A172 (cell line): ENCODE measurements at places on chromosomes 2 and 18.

DNA sequence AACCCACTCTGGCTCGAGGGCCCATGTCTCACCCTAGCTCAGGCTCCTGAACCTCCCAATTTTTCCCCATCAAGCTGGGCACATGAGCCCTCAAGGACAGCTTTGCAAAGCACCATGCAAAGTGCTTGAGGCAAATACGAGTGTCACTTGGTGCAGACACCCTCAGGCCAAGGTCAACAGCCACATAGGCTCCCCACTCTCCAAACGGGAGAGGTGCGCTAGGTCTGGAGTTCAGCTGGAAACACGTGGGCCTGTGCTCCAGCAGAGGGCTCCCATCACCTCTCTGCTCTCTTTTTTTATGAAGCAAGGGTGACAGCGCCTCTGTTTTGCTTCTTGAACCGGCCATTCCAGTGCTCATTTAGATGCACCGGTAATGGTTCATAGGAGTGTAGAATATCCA is 11.9 kb upstream of the ARHGAP25 start:
- no peak for DNase-seq

DNA sequence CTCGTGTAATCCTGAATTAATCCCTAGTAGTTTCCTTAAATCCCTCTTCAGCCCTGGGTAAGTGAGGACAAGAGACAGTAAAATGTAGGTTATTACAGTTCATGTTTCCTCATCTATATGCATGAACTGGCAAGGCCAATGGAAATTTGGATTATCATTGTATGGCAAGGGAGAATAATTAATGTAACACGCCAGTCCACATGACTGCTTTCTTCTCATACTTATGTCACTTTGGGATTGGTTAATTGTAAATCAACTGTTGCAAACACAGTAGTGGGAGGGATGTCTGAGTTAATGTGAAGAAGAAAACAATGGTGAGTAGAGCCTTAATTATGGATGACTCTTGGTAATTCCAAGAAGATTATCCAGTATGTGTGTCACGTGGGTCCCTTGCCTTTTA is 1.7 kb upstream of the SERPINB7 start:
- no peak for DNase-seq

- DNase-seq, result no peak
Measured at GRCh38 chr18:28574175-28574574, 397.2 kb upstream of the CDH2 start.

GRCh38 chr2:44189104-44189503 is 20.4 kb downstream of the PPM1B start:
- no peak for DNase-seq

DNA sequence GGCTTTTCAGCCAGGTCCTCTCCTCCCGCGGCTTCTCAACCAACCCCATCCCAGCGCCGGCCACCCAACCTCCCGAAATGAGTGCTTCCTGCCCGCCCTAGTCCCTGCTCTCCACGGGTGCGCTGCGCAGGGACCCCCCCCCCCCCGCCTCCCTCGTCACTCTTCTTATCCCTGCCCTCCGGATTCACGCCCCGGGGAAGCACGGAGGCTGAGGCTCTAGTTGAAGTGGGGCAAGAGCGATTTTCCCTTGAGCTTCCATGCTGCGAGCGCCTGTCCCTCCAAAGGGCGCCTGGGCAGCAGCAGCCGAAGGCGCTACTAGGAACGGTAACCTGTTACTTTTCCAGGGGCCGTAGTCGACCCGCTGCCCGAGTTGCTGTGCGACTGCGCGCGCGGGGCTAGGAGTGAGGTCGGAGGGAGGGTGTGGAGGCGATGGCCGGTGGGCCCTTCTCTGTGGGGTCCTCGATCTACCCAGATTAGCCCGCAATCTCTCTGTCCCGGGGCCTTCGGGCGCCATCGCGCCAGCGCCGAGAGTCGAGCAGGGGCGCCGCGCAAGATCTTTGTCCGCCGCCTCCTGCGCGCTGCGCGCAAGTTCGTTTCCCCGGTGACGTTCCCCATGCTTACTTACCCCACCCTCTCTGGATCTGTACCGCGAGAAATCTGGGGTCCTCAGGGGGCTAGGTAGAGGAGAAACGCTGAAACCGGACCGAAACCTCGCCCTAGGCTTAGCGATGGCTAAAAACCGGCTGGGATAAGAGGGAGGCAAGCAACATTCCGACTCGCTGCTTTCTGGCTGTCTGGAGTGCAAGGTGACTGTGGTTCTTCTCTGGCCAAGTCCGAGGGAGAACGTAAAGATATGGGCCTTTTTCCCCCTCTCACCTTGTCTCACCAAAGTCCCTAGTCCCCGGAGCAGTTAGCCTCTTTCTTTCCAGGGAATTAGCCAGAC is 677 bp downstream of the GAD1 start:
- DNase-seq, result peak; percentile 26

GRCh38 chr2:174666845-174667244 is 69.2 kb upstream of the WIPF1 start:
- DNase-seq, result no peak

DNA sequence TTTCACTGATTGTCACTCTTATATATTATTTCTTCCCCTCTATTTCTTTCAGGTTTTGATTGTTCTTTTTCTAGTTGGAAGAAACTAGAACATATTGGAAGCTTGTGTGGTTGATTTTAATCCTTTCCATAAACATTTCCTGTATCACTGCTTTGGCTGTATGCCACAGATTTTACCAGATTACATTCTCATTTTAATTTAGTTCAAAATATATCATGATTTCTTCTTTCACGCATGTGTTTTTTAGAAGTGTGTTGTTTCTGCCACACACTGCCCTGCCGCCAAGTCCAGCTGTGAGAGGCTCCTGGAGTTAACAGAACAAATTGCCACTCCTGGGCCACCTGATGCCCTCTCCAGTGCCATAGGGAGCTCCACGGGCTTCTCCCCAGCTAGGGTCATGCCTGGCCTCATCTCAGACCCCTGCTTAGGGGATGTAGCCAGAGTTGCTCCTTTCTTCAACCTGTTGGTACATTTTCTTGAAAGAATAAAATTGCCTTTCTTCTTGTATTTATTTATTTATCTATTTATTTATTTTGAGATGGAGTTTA is 206.2 kb upstream of the COPS8 start:
- no peak for DNase-seq

- DNase-seq, result no peak
Measured at GRCh38 chr2:10517351-10518043, 69.4 kb upstream of the ODC1 start.

DNA sequence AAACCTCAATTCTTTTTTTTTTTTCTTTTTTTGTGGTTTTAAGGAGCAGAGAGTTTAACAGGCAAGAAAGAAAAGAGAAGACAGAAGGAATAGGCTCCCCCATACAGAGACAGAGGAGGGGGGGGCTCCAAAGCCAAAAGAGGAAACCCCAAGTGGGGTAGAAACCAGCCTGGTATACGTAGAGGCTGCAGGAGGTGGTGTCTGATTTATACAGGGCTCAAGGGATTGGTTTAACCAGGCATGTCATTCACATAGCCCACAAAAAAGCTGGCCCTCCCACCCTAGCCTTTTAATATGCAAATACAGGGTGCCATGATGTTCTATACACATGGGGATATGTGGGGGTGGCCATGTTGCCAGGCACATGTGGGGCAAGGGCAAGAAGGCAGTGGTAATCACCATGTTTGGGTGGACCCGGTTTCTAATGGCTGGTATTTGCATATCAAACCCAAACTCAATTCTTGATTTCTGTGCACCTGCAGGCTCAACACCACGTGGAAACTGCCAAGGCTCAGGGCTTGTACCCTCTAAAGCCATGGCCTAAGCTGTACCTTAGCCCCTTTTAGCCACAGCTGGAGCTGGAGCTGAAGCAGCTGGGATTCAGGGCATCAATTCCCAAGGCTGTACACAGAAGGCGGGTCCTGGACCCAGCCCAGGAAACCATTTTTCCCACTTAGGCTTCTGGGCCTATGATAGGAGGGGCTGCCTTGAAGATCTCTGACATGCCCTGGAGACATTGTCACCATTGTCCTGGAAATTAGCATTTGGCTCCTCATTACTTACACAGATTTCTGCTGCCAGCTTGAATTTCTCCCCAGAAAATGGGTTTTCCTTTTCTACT is 170.3 kb downstream of the MAIP1 start:
- DNase-seq, result no peak

- no peak for DNase-seq
Measured at GRCh38 chr18:24053211-24053610, 38.7 kb downstream of the TTC39C start.

DNA sequence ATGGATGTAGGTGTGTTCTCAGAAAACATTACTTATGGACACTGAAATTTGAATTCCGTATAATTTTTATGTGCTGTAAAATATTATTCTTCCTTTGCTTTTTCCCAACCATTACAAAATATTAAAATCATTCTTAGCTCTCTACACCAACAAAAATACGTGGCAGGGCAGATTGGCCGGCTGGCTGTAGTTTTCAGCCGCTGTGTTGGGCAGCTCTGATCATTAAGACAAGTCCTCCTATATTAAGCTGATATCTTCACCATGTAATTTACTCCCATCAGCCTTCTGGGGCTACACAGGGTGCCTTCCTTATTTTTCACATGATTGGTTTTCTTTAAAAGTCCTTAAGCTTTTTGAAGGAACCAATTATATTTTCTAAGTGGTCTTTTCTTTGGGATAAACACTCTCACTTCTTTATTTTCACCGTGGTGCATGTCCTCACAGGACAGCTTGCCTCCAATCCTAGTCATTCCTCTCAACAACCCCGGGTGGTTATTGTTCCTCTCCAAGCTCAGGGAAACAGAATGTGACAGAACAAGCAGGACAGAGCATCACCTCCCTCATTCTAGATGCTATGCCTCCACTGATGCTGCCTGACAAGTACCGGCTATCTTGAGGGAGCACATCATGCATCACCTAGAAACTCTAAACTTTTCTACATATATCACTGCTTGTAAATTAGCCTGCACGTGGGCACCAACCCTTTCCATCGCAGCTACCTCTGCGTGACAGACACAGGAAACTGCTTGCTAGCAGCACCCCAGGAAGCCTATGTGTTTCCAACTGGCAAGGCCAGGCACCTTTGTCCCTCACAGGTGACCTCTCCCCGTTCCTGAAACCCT is 362.3 kb downstream of the MYCN start:
- DNase-seq, result no peak

- peak; percentile 65 for DNase-seq
Measured at GRCh38 chr2:163345795-163346573, 389.8 kb downstream of the FIGN start.

GRCh38 chr2:88855620-88856408 is 164.3 kb downstream of the RPIA start:
- DNase-seq, result no peak

- DNase-seq, result no peak
Measured at GRCh38 chr18:407626-408224, 92.8 kb downstream of the COLEC12 start.

DNA sequence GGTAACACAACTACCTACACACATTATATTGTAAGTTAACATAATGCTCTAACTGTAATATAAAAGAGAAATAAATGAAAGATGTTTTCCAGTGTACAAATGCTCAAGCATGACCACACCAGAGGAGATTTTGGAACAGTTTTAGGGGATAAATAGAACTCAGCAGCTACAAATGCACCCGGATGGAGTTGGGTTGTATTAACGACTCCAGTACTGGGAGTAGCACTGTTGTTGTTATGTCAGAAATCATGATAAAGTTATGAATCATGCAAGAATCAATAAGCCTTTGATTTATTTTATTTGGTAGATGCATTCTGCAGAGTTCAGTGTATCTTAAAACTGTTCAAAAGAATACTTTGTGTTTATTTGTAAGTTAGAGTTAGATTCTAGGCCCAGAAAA is 126.9 kb downstream of the MAP3K20 start:
- DNase-seq, result no peak

GRCh38 chr2:18312818-18313217 is 247.6 kb downstream of the RDH14 start:
- DNase-seq, result no peak

GRCh38 chr2:241777686-241778627 is 1.3 kb downstream of the GAL3ST2 start:
- DNase-seq, result no peak

- no peak for DNase-seq
Measured at GRCh38 chr2:158716121-158716791, 78.9 kb upstream of the DAPL1 start.

- DNase-seq, result no peak
Measured at GRCh38 chr2:98777076-98777475, 46.1 kb upstream of the MGAT4A start.

GRCh38 chr2:81937944-81938343 is 1633.4 kb upstream of the LRRTM1 start:
- DNase-seq, result no peak

GRCh38 chr2:215970425-215970824 is 42.9 kb downstream of the MREG start:
- no peak for DNase-seq

DNA sequence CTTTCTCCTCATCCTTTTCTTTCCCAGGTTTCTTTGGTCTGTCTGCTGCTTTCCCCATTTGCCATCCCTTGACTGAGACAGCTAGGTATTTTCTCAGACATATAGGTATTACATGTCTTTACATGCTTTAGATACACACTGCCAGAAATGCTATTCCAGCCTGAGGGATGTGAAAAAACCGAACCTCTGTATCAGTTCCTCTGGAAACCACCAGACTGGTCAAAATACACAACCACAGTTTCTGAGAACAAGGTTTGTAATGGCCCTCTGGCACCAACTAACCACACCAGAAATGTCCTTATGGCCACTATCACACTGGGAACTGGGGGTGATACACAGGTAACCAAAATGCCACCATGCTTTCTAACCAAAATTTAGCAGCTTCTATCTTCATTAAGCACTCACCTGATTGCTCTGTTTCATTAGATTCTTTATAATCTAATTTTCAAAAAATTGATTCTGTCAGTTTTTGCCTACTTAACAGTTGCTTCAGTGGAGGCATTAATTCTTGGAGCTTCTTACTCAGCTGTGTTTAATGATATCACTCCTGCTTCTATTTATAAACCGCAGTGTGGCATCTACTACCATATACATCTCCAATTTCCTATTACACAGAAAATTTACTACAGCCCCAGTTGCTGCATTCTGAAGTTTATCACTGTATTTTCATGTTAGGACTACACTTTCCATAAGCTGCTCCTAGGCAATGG is 243.5 kb downstream of the WDPCP start:
- DNase-seq, result no peak

GRCh38 chr2:17539611-17540092 is 844 bp upstream of the VSNL1 start:
- no peak for DNase-seq

GRCh38 chr18:42798606-42799170 is 316.8 kb downstream of the RIT2 start:
- no peak for DNase-seq

DNA sequence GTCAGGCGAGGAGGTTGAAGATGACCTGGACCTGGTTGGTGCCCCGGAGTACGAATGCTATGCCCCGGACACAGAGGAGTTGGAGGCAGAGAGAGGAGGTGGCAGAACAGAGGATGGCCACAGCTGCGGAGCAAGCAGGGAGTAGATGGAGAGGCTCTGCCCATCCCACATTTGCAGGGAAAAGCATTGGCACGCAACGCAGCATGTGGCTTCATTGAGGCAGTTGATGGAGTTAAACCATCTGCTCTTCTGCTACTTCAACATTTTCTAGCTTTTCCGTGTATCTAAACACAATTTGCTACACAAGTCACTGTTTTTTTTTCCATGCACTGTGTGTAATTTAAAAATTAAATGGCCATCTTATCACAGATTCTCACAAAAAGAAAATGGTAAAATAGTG is 11.8 kb downstream of the RBFA start:
- DNase-seq, result no peak
